Stimulated activated CD4-positive, alpha-beta T cell treated with anti-CD3 and anti-CD28 coated beads, Interleukin-12 subunit alpha, Interleukin-12 subunit beta, amount 100 ng/mL, for 48 hours (primary cell): ENCODE measurements at places on chromosomes 7 and 10.

DNA sequence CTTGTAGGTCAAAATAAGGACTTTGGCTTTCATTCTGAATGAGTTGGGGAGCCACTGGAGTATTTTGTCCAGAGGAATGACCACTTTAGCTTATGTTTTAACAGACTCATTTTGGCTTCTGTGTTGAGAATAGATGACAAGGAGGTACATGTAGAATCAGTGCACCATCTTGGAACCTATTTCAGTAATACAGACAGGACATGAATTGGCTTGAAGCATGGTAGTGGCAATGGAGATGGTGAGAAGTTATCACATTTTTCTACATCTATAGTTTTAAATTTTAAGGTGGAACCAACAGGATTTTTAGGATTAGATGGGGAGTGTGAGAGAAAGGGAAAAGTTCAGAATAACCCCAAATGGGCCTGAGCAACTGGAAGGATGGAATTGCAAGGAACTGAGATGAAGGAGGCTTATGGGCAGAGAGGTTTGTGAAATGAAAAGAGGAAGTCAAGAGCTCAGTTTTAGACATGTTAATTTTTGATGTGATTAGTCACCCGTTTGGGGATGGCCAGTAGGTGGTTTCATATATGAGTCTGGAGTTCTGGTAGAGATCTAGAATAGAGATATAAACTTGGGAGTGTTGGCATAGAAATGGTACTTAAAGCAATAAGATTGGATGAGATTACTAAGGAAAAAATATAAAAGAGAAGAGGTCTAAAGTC lies 89.2 kb upstream of the JAZF1 start:
- DNase-seq, result no peak

- DNase-seq, result no peak
Measured at GRCh38 chr7:118076564-118076963, 107.4 kb upstream of the LSM8 start.

- no peak for DNase-seq
Measured at GRCh38 chr7:75854233-75854632, 24.6 kb upstream of the RHBDD2 start.

DNA sequence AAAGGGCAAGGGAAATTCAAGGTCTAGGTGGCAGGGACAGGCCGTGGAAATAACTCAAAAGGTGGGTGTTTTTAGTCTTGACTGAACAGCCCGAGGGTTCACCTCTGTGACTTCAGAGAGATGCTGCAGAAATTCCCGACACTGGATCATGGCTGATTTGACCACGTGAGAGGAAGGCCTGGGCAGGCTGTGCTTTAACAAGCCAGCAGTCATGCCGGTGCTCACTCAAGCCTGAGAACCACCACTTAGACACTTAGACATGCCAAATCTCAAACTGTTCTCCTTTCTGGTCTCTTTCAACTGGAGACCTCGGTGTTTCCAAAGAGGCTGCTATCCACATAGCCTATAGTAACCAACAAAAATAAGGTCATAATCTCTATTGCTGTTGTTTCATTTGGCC lies 15.4 kb downstream of the TECTB start:
- DNase-seq, result no peak

GRCh38 chr10:22795546-22795945 lies 81.2 kb upstream of the PIP4K2A start:
- no peak for DNase-seq

DNA sequence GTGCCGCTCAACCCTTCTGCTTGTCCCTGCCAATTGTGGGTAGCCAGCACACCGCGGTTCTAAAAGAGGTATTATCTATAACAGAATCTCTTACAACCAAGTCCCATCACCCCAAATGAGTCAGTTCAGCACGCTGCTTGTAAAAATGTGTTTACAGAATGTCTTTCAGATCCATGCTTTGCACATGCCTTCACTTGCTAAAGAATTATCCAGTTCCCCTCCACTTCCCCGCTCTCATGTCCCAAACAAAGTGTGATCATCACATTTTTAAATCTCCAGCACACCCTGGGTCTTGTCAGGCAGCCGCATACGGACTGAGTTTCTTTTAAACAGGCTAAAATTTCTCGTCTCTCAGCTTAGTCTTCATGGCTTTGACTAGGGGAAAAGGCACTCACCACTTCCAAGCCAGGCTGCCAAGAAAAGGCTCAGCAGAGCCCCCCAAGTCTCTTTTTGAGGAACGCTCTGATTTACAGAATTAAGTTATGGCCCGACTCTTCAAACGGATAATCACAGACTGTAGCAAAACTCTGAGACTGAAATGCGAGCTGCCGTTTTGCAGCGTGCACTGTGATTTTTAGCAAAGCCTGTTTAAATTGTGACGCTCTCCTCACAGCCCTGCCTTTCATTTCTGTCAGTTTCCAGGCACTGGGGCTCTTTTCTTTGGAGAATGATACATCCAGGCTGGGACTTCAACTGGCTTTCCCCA lies 29.8 kb upstream of the FGFR2 start:
- DNase-seq, result no peak

GRCh38 chr10:74575191-74575720 lies 251.1 kb upstream of the KAT6B start:
- no peak for DNase-seq

- DNase-seq, result no peak
Measured at GRCh38 chr10:63628526-63629362, 107.5 kb downstream of the REEP3 start.

DNA sequence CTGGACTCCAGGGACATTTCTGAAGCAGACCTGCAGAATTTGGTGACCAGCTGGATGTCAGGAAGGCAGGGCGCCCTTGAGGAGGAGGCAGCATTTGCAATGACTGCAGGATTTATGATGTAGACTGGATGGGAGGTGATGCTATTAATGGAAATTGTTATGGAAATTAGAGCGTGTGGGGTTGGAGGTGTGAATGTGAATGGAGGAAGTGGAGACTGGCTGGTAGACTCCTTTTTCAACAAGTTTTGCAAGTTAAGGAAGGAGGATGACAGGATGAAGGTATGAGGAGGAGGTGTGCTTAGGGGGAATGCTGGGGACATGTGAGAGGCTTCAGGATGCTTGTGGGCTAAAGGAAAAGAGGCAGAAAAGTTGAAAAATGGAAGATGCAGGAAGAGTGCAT lies 137.0 kb downstream of the TMEM178B start:
- no peak for DNase-seq

- DNase-seq, result no peak
Measured at GRCh38 chr7:13508586-13508985, 480.9 kb downstream of the ETV1 start.

GRCh38 chr7:17005271-17005670 lies 123.5 kb upstream of the AGR3 start:
- DNase-seq, result no peak
